ENCODE measurements at places on chromosomes 5 and 9. TPM values are rescaled to one million over a fixed set of nuclear protein-coding genes. Genes with fewer than 3 reads are reported as not detected.

SPINK6 gene
- total RNA-seq = not detected

SPINK7 gene
- total RNA-seq = not detected

SLCO4C1 gene
- 29.5 TPM for total RNA-seq

NTNG2 gene
- 5.0 TPM for total RNA-seq

TAF11L4 gene
- total RNA-seq = not detected

ABCA2 gene
- total RNA-seq = 45.0 TPM

LNPEP gene
- total RNA-seq = 59.6 TPM

PCDHGA9 gene
- total RNA-seq = 4.8 TPM

SOWAHA gene
- total RNA-seq = 0.18 TPM

PDZD2 gene
- total RNA-seq = 67.8 TPM

TMEM215 gene
- total RNA-seq = 0.09 TPM

IRX1 gene
- total RNA-seq = 6.0 TPM

DRD1 gene
- total RNA-seq = 0.62 TPM

OR2V2 gene
- not detected for total RNA-seq

COL23A1 gene
- total RNA-seq = 1.2 TPM

PCDHA12 gene
- 6.6 TPM for total RNA-seq

RLN1 gene
- total RNA-seq = not detected

CRB2 gene
- total RNA-seq = not detected

Measured in lower lobe of right lung (tissue), 2 donors.